Immature natural killer cell (primary cell): ENCODE measurements at places on chromosomes 12 and 14. TPM values are rescaled to one million over a fixed set of nuclear protein-coding genes. Genes with fewer than 3 reads are reported as not detected.

- no peak for DNase-seq
Measured at GRCh38 chr14:66224492-66225178, 261.5 kb upstream of the CCDC196 start.

GRCh38 chr12:129871991-129872972, 31.5 kb downstream of the TMEM132D start:
- DNase-seq: no peak

OR4E2 gene
- polyA plus RNA-seq: not detected

DNA sequence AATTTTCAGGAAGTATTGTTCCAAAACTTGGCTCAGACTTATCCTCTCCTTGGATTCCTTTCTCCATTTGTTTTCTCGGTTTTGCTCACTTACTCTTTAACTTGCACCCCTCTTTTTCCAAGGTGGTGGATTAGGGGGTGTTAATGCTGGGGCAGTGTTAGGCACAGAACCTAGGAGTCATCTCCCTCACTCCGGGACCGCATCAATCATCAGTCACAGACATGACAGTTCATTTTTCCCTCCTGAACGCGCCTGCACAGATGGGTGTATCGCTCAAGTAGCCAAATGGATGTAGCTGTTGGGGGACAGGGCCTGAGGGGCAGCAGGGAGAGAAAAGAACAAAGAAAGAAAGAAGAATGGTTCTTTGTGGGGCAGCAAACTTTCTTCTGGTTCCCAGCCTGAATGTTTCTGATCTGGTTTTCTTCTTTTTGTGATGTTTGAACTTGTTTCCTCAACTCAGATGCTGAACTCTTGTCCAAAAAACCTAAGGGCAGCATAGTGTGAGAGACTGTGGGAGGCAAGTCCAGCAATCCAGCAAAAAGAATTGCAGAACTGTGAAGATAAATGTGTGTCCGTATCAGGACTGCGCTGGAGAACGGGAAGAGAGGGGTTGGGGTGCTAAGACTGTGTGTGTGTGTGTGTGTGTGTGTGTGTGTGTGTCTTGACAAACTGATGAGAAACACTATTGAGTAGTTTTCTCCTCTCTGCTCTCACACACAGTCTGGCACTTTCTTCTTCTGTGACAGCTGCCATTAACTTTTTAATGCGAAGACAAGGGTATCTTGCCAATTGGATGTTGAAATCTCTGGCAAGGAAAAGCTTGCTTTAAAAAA, 131.1 kb downstream of the FBXL14 start:
- no peak for DNase-seq

CHGA gene
- polyA plus RNA-seq: not detected

KANSL2 gene
- polyA plus RNA-seq: 36.7 TPM

GRCh38 chr14:20614038-20614840, 23.1 kb upstream of the RNASE12 start:
- no peak for DNase-seq

TNFAIP2 gene
- polyA plus RNA-seq: 1.4 TPM

DNA sequence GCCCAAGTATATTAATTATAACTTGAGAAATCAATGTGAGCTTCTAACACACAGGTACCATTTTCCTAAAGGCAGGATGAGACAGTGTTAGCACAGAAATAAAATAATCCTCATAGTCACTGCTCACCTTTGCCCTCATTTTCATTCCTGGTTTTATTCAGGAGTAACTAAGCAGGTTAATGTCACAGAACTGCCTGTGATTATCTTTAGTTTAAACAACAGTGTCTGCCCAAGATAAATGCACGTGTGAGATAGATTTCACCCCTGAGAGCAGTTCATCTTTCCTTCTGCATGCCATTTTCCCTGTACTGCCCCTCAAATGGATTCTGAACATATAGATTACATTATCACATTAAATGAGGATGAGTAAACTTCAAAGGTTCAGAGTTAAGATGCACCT, 250.7 kb downstream of the RMST start:
- DNase-seq: no peak

- no peak for DNase-seq
Measured at GRCh38 chr12:92504594-92504981, 198.2 kb upstream of the PLEKHG7 start.

- DNase-seq: no peak
Measured at GRCh38 chr12:50686406-50686805, 77.5 kb upstream of the ATF1 start.

DNA sequence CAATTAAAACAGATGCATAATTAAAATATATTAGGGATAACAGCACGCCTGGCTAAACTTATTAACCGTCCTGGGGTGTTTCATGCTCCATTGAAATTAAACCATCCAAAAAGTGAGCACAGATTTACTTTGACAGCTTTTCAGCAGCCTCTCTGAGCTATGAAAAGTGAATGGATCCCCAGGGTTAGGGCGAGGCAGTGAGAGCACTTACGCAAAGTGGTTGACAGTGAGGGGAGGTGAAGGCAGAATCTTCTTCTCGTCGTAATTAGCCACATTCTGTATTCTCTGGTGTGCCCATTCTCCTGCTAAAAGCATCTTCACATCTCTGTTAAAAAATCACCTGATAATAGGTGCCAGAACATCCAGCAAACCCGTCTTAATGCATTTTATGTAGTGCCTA, 1.9 kb downstream of the TMTC2 start:
- no peak for DNase-seq

- no peak for DNase-seq
Measured at GRCh38 chr12:113105606-113106271, 29.8 kb downstream of the RASAL1 start.

GRCh38 chr14:85604021-85604420, 74.1 kb downstream of the FLRT2 start:
- no peak for DNase-seq

MRPL51 gene
- polyA plus RNA-seq: 248 TPM

OVCH1 gene
- not detected for polyA plus RNA-seq

- DNase-seq: no peak
Measured at GRCh38 chr12:193261-193660, 20.7 kb downstream of the SLC6A12 start.

SUDS3 gene
- polyA plus RNA-seq: 13.0 TPM

GRCh38 chr12:111063295-111064026, 143.1 kb upstream of the MYL2 start:
- DNase-seq: no peak

GRCh38 chr14:85534458-85535293, 4.7 kb downstream of the FLRT2 start:
- no peak for DNase-seq
